ENCODE measurements at places on chromosomes 12 and 14.

DNA sequence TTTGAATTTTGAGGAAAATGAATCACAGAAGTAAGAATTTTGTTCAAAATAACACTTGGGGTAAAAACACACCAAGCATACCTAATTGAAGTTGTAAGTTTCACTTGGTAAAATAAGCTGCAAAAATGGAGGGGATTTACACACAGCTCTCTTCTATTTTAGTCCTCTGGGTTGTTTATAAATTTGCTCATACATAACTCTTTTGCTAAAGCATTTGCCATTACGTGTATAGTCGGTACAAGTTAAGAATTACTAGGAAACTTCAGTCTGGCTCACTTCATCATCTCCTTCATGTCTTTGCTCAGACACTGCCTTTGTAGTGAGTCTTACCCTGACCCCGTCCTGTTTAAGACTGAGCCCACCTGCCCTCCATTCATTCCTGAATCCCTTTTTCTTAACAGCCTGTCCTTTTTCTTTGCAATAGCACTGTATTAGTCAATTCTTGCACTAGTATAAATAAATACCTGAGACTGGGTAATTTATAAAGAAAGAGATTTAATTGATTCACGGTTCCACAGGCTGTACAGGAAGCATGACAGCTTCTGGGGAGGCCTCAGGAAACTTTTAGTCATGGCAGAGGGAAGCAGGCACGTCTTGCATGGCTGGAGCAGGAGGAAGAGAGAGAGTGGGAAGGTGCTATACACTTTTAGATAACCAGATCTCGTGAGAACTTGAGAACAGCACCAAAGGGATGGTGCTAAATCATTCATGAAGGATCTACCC is 451.1 kb downstream of the PCNX1 start:
- DNase-seq = no peak

DNA sequence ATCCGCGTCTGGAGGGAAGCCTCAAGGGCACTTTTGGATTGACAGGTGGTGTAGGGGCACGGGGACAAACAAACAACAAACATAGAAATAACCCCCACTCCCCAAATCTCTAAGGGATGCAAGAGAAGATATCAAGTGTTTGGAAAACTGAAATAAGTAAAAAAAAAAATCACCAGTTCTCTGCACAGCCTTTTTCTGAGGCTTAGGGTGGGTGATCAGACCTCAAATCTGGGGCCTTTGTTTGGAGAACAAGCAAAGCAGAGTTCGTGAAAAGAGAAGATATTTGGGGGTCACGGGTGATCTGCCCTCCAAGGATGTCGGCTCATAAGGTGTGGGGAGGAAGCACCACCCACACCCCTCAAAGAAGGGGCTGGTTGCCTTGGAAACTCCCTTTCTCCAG is 10.7 kb downstream of the TBX5 start:
- DNase-seq = no peak

DNA sequence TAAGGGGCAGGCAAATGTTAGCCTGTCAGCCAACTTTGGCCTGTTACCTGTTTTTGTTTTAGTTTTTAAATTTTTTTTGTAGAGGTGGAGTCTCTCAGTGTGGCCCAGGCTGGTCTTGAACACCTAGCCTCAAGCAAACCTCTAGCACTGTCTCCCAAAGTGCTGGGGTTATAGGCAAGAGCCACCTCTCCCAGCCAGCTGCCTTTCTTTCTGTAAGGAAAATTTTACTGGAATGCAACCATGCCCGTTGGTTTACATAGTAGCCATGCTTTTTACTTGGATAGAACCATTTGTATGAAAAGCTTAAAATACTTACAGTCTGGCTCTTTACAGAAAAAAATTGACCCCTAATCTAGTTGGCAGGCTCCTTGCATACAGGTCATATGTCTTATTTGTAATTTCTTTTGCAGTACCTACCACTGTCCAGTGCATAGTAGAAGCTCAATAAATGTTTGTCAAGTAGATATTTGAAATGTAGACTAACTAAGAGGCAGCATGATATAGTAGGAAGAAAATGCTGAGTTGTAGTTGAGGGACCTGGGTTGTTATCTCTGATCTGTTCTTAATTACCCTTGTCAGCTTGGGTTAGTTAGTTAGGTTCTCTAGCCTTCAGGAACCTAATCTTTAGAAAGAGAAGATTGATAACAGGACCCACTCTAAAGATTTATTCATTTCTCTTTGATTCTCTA is 4.7 kb downstream of the MDM2 start:
- DNase-seq = no peak

DNA sequence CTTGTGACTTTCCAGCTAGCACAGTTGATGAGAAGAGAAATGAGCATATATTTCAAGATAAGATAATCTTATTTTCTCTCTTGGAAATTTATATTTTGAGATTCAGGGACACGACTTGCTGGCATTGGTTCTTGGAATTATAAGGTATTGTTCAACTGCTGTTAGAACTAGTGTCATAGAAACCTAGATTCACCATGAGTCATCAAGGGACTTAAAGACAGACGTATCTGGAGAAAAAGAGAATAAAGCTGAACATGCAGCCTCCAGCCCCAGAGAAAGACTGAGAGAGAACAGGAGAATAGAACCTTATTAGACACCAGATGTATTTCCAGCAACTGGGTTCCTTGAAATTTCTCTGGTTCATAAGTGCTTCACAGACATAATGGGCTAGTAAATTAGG is 194.4 kb upstream of the PPFIA2 start:
- peak; percentile 18 for DNase-seq

DNA sequence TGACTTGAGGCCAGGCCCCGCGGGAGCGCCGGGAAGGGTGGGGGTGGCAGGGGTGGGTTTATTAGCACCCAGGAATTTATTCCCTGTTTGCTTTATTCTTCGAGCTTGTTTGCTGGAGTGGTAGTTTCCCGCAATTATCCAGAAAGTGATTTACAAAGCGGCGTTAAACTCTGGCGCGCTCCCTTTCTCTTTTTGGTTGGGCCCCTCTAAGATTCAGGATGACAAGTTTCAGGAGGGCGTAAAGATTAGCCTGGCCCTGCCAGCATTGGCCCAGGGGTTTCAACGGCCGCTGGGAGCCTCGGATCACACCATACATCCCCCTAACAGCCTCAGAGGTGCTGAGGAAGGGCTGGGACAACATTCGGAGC is 444 bp upstream of the NKX2-8 start:
- DNase-seq = no peak

DNA sequence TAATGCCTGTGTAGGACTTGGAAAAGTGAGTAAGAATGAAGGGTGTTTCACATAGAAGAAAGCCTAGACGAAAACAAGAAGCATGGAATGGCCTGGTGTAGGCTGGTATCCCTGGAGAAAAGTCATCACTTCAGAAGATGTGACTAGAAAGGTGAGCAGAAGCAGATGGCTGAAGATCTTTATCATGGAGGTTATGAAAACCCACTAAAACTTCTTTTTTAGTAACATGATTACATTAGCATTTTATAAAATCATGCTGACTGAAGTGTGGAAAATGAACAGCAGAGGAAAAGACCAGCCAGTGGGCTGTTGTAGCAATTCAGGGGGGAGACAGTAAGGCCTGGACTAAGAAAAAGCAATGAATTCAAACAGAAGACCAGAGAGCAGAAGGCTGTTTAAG is 114.5 kb upstream of the G2E3 start:
- no peak for DNase-seq

DNA sequence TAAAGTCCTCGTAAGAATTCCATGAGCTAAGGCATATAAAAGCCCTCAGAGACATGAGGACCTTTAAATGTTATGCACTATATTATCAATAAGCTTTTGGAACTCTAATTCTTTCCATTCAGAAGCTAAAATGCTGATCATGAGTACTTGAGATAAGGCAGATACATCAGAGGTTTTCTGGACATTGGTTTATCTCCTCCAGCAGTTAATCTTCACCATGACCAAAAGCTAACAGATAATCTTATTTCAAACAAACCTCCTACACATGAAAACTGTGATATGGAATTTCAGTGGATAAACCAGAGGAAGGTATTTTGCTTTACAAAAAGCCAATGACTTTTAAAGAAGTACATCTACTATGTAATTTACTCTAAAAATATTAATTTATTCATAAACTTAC is 97.9 kb upstream of the BBS10 start:
- DNase-seq = no peak

DNA sequence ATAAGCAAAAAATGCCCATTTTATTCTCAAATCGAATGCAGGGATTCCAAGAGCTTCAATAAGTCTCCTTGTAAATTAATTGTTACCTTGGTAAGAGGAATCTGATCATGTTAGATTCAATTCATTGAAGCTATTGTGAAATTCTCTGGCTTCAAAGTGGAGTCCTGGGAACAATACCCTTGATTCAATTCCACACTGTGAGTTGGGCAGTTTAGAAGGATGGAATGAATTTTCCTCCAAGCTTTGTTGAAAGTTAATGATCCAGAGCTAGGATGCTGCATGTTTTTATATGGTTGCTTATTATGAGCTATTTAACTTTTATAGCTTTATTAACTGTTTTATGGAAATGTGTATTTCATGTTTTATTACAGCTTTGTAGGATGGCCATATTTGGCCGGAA is 89.9 kb upstream of the IGF1 start:
- no peak for DNase-seq

DNA sequence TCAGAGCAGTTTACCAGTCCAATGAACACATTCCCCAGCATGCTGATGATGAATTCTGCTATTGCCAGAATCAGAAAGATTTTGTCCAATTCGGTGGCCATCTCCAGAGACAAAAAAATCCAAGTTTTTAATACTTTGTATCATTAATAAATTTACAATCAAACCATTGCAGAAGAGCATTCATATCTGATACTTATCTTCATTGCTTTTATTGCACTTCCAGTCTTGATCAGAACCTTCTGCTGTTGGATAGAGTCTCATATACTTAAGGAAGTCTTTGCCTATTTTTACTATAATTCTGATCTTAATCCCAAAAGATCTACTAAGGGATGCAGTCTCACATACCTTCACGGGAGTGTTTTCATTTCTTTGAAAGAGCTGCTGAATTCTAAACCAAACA is at the start of gene TAS2R42:
TAS2R42 (minus strand) TSS at position 101 of the 400 bp plus-strand sequence; CDS start at position 101, 0 bp downstream.
- DNase-seq = no peak

DNA sequence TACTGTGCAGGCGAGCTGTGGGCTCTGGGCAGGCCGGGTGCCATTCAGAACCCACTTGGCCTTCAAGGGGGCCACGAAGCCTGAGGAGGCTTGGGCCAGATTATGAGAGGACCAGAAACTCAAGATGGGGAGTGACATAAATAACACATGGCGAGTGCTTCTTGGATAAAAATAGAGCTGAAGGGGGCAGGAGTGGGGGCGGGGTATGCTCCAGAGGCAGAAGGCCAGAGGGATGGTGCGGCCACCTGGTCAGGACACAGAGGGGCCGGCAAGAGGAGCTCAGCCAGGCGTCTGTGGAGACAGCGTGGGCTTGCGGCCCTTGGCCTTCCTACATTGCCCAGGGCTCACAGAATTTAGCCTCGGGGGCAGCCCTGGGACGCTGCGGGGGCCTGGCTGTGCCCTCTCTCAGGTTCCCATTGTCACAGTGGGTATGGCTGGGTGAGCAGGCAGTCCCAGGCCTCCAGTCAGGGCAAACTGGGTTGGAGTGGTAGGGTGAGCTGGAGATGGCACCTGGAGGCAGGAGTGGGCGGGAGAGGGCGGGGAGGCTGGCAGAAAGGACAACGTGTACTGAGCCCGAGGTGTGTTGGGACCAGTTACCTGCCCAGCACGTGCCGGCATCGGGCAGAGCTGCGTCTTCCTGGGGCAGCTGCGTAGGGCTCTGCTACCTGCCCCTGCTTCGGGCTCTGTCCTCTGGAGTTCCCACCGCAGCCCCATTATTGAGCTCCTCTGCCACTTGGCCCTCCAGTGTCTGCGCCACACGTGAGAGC is 7.4 kb upstream of the SLC25A29 start:
- DNase-seq = no peak

DNA sequence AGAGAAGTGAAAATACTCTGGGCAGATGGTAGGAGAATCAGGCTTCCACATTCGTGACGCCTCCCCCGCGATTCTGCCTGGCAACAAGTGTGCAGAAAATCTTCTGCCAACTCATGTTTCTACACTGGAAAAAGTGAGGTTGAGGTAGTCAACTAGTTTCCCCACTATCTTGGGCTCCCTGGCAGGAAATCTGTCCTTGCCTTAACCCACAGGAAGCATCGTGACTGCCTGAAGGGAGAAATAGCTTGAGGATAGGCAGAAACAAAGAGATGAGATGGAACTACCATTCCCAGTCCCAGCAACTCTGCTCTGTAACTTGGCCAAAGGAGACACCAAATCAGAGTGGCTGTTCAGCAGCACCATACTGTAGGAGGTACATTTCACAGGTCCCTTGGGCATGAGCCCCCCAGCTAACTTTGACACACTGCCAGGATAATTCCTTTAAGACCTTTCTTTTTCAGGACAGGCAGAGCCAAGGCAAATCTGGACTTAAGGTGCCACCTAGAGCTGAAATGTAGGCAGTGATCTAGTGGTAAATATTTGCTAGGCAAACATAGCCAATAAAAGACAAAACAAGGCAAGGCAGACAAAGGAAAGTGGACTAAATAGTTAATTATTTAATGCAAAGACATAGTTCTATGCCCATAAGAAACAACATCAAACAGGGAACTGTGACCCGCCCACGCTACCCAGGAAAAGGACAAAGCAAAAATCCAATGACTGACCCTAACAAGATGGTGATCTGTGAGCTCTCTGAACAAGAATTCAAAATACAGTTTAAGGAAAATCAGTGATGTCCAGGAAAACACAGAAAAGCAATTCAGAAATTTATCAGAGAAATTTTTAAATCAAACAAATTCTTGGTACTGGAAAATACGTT is 205.1 kb downstream of the PTPRO start:
- peak; percentile 87 for DNase-seq

DNA sequence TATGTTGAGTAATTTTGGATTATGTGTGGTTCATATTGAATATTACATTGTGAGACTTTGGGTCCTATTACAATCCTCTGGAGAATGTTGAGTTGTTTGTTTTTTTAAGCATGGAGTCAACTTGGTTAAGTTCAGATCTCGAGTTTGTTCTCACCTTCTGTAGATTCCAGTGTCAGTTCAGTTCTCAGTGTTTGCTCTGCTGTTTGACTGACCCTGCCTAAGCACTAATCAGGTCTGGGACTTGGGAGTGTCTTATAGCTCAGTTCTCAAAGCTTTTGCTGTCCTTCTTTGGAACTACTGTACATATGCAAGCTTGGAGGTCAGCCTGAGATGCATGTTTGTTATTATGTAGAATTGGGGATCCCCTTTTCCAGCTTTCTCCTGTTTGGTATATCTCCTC is 63.1 kb downstream of the DIP2B start:
- no peak for DNase-seq

Measured in suppressor macrophage (primary cell).